IPS DF 19.7 (cell line): ENCODE measurements at places on chromosomes 12 and 14.

DNA sequence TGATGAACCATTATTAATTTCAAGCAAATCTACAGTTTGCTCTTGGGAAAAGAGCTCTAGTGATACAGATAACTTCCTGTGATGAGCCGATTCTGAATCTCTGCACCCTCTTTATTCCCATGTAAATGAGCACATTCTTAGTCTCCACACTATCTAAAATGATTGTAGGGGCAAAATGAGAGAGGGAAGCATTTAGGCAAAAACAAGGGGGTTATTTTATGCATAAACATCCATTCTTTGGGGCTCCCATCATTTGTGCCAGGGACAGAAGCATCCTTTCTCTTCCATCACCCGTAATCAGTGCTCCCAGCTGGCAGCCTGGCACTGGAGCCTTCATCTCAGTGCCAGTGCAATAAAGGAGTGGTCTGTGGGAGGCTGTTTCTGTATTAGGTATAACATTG is 1.7 kb upstream of the GPD1 start:
- no peak for DNase-seq

- DNase-seq = no peak
Observed at GRCh38 chr14:104799244-104800014, 1.5 kb upstream of the ZBTB42 start.

DNA sequence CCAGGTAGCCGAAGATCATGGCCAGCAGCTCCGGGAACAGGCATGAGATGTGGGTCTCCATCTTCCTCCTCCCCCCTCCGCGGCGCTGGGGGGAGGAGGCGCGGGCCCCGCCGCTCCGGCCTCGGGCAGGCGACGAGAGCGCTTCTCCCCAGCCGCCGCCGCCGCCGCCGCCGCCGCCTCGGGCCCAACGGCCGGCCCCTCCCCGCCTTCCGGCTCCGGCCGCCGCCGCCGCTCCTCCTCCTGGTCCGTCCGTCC is 448 bp downstream of the FBXL14 start:
- DNase-seq = no peak

GRCh38 chr12:12718853-12719252 is 1.7 kb downstream of the CDKN1B start:
- DNase-seq = no peak

- peak; percentile 3 for DNase-seq
Observed at GRCh38 chr12:25583545-25583944, 30.5 kb upstream of the LMNTD1 start.

DNA sequence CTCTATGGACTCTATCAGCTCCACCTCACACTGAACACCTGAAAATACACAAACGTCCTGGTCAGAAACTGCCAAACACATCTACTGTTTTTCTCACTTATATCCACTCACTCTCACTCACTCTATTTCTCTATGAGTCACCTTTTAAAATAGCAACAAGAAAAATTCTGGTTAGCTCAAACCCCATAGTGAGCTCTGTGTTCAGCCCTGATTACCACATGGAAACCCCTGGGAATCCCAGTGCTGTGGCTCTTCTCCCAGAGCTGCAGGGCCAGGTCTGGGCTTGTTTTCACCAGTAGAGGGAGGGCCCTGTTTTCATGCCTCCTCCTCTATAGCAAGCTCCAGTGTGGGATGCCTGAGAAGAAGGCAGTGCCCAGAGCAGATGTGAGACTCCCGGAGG is 1126.1 kb downstream of the TMEM121 start:
- no peak for DNase-seq

- DNase-seq = no peak
Observed at GRCh38 chr12:110424237-110424636, 20.7 kb upstream of the ANAPC7 start.

GRCh38 chr14:97120204-97120603 is 323.0 kb downstream of the VRK1 start:
- DNase-seq = no peak

DNA sequence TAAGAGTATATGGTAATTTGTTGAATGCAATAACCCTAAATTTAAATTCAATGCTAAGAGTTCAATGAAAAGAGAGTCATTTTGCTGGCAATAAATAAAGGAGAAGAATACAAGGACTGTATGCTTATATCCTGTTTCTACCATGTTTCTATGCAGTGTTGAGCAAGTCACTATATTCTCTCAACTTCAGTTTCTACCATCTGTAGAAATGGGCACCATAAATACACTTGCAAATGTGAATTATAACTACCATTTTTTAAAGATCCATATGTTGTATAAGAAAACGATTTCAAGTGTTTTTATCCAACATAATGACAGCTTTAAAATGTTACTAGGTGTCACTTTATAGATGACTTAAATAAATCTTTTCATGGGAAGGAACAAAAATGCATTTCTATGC is 170.3 kb downstream of the CEP128 start:
- no peak for DNase-seq

DNA sequence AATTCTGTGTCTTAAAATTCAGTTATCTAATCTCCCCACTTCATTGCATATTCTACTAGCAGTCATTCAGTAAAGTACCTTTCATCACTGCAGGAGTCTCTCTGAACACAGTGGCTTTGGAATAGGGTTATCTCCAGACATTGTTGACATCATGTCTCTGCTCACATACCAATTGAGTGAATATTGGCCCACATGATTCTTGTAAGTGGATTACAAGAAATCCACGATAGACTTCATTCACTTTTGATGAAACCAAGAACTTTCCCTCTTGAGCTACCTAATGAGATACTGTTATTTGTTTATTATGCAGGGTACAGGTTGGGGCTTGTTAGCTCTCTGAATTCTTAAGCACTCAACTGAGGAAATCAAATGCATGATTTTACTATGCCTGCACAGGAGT is 284.9 kb downstream of the RAD51B start:
- no peak for DNase-seq

- no peak for DNase-seq
Observed at GRCh38 chr12:67275380-67275913, 6.3 kb downstream of the CAND1 start.

DNA sequence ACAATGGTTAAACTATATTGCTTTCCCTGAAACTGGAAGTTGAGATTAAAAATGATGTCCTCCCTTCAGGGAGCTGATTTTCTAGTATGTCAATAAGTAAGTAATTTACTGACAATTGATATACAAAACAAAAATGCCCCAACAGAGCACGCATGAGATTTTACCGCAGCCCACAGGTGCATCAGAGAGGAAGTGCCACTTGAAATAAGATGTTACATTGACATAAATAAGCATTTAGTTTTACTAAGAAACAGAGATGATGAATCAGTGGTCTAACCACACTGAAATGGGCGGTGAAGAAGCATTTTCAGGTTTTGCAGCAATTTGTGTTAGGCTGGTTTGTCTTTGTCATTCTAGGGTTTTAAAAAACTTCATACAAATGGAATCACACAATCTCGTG is 8.8 kb upstream of the CLECL1 start:
- no peak for DNase-seq

- DNase-seq = no peak
Observed at GRCh38 chr14:34103176-34103575, 152.3 kb upstream of the EGLN3 start.

- DNase-seq = no peak
Observed at GRCh38 chr12:75661908-75662307, 150.5 kb upstream of the KRR1 start.

- DNase-seq = no peak
Observed at GRCh38 chr12:67578976-67579661, 69.4 kb upstream of the DYRK2 start.

GRCh38 chr12:116332705-116333380 is 55.4 kb upstream of the MED13L start:
- DNase-seq = no peak

DNA sequence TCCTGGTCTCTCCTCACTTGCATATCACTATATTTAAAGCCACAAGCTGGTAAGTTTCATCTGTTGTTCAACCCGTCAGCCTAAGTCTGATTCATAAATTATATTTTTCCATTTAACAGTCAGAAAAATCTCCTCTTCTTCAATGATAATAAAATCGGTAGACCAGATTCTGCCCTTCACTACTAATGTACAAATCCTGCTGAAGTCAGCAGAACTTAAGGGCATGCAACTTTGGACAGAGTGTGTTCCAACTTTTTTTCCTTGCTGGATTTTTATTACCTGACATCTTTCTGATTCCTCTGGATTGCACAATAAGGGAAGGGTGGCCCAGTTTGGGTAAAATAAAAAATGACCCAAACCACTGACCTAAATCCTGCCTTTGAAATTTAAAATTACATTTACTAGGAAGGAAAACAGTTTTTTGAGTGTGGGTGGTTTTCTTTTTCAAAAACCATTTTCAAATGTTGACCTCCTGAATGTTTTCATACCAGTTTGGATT is 125.4 kb upstream of the DIO2 start:
- DNase-seq = no peak

- no peak for DNase-seq
Observed at GRCh38 chr12:64877363-64878004, 53.0 kb downstream of the TBC1D30 start.

DNA sequence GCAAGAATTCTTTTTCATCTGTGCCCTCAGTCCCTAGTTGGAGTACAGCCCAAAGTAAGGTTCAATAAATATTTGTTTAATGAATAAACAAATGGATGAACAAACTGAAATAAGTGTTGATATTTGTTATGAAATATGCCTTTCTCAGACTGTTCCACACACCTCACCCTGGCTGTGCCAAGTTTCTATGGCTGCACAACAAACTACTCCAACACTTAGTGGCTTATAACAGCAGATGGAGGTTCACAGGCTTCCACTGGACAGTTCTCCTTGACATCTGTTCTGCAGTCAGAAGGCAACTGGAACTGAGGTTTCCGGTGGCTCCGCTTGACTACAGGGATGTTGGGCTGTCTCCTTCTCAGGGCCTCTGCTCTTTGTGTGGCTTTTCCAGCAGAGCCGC is 197.1 kb downstream of the RGS6 start:
- no peak for DNase-seq

DNA sequence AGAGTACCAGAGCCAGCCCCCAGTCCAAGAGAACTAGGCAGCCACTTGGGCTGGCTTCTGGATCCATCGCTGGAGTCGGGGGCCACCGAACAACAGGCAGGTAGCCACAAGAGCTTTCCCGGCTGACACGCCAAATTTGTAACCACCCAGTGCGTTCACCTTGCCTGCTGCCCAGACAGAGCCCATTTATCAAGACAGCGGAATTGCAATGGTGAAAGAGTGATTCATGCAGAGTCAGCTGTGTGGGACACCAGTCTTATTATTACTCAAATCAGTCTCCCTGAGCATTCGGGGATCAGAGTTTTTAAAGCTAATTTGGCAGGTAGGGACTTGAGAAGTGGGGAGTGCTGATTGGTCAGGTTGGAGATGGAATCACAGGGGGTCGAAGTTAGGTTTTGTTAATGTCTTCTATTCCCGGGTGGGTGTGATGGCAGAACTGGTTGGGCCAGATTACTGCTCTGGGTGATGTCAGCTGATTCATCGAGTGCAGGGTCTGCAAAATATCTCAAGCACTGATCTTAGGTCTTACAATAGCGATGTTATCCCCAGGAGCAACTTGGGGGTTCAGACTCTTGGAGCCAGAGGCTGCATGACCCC is 64.3 kb downstream of the PDE6H start:
- DNase-seq = no peak

DNA sequence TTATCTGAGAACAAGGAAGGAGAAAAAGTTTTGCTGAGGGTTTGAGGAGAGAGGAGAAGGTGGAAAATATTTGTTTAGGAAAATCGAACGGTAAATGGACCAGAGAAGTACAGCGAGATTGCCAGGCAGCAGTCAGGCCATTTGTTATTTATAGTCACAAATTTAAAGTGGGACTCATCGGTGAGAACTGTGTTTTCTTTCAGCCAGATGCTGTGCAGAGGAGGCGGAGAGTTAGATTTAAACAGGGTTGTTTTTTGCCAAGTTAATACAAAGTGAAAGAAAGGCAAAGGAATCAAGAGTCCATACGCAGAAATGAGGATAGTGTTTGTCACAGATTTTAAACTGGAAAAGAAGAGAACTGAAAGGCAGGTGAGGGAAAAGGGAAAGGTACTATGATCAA is 200.6 kb upstream of the CNOT2 start:
- DNase-seq = no peak

DNA sequence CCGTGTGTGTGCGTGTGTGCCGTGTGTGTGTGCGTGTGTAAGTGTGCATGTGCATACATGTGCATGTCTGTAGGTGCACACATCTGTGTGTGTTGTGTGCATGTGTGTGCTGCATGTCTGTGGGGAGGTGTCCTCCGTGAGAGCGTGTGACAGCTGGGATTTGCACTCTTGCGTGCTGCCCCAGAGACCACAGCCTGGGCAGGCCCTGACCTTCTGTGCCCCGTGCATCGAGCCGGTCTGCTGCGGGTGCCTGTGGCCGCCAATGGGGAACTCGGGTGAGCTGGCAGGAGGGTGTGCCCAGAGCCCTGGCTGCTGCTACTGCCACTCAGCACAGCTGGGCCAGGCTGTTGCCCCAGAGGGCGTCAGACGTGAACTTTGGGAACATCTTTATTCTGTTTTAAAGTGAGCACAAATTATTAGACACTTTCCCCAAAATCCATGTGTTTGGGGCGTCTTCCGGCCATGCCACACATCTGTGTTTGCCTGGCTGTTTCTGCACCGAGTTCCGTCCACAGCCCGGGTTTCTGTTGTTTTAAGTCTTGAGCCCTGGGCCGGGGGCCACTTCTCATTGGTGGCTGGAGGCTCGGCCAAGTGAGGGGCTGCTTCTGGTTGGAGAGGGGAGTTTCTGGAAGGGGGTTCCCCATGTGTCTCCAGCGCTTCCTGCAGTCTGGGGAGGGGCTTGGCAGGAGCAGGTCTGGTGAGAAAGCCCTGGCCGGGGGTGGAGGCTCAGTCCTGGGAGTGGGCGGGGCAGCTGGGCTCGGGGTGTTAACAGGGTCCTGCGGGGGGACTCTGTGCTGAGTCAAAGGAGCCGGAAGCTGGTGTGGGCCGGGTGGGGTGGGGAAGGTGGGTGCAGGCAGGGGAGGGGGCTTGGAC is 7.6 kb downstream of the CEP170B start:
- DNase-seq = peak; percentile 59

DNA sequence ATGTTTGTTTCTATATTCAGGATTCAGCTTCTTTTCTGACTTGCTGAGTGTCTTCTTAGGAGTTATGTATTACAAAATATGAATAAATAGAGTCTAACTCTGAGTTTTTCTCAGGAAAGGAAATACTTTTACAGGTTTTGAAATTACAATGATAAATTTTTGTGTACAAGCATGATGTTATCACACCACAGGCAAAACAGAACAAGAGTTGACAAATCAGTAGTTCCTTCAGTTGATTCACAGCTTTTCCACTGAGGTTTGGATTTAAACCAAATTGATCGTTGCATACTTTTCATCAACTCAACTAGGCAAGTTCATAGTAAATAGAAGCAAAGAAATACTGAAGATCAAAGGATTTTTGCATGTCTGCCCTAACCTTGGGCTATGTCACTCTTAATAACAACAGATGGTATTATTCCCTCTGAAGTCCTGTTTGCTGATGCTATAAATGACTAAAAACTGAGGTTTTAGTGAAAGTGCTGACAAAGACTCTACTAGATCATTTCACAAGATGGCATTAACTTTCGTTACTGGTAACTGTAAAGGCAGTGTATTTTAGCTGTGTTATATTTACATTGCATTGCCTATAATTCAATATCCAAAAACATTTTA is 520.2 kb downstream of the FLRT2 start:
- no peak for DNase-seq

- no peak for DNase-seq
Observed at GRCh38 chr12:96075560-96075959, 40.2 kb upstream of the LTA4H start.
